ENCODE measurements at places on chromosomes 7 and 10. TPM values are rescaled to one million over a fixed set of nuclear protein-coding genes. Genes with fewer than 3 reads are reported as not detected.

KAZALD1 gene
- total RNA-seq: 34.1 TPM

GRCh38 chr10:132939957-132940790 lies 2.2 kb downstream of the CFAP46 start:
- H3K27me3 ChIP-seq: no peaks in the 10 kb centered on the region
- no peaks in the 10 kb centered on the region for H3K4me1 ChIP-seq
- no peak for DNase-seq
- H3K27ac ChIP-seq: no peak overlapping the region
- no peak overlapping the region for H3K4me3 ChIP-seq
- H3K36me3 ChIP-seq: no peaks in the 10 kb centered on the region

DNA sequence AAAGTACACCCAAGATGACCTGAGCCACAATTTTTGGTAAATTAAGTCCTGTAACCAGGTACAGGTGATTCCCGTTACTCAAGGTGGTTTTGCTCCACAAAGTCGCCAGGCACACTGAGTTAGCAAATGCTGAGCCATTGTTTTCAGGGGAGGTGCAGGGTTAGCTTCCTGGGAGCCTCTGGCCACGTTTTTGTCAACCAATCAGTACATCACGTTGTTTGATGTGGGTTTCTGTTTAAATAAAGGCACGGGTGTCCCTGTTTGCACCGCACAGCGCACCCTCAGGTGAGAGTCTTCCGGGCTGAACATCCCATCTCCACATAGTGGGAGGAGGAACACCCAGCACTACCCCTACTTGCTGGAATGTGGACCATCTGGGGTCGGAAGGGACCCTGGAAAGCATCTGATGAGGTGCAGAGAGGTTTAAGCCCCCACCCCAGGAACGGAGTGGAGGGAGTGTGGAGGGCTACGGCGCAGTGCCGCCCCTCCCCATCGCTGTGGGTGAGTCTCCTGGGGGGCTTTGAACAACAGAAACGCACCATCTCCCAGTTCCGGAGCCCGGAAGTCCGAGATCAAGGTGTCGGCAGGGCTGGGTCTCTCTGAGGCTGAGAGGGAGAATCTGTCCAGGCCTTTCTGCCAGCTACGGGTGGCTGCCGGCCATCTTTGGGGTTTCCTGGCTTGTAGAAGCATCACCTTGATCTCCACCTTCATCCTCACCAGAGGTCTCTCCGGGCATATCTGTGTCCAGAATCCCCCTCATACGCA lies 42.5 kb downstream of the PRKAG2 start:
- no peaks in the 10 kb centered on the region for H3K27me3 ChIP-seq
- no peaks in the 10 kb centered on the region for H3K4me1 ChIP-seq
- no peaks in the 10 kb centered on the region for H3K36me3 ChIP-seq
- H3K27ac ChIP-seq: no peak overlapping the region

ADAMTS14 gene
- not detected for total RNA-seq

GRCh38 chr7:22601003-22601402 lies 101.0 kb upstream of the STEAP1B start:
- peaks cover 6% of the 10 kb centered on the region for H3K4me1 ChIP-seq
- no peaks in the 10 kb centered on the region for H3K36me3 ChIP-seq
- no peak overlapping the region for H3K27ac ChIP-seq
- H3K27me3 ChIP-seq: no peaks in the 10 kb centered on the region
- no peak overlapping the region for H3K4me3 ChIP-seq

- H3K27ac ChIP-seq: no peak overlapping the region
- DNase-seq: no peak
- no peak overlapping the region for H3K4me3 ChIP-seq
- no peaks in the 10 kb centered on the region for H3K27me3 ChIP-seq
- no peaks in the 10 kb centered on the region for H3K4me1 ChIP-seq
Observed at GRCh38 chr7:69115788-69116187, 482.5 kb upstream of the AUTS2 start.

DNA sequence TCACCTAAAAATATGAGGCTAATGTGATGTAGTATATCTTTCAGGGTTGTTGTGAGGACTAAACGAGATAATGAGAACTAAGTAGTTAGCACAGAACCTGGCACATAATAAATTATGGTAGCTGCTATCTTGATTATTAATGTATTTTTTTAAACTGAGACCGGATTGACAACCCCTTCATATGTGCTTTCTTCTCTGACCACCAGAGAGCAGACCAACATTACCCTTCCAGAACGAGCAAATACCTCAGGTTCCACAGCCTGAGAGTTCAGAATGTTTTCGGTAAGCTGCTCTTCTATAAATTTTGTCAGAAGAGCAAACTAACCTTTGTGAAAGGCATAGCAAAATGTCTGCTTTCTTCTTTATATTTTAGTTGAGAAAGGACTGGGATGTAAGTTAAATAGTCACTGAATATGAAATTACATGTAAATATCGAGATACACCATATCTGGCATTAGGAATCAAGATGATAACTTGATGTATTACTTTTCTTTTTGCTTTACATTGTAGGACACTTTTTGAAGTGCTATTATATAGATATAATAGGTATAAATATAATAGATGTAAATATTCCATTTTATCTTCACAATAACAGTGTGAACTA lies 13.6 kb upstream of the BPGM start:
- DNase-seq: no peak
- no peak overlapping the region for H3K4me3 ChIP-seq
- H3K27ac ChIP-seq: no peak overlapping the region
- H3K4me1 ChIP-seq: no peaks in the 10 kb centered on the region
- H3K36me3 ChIP-seq: no peaks in the 10 kb centered on the region
- H3K27me3 ChIP-seq: no peaks in the 10 kb centered on the region

DNA sequence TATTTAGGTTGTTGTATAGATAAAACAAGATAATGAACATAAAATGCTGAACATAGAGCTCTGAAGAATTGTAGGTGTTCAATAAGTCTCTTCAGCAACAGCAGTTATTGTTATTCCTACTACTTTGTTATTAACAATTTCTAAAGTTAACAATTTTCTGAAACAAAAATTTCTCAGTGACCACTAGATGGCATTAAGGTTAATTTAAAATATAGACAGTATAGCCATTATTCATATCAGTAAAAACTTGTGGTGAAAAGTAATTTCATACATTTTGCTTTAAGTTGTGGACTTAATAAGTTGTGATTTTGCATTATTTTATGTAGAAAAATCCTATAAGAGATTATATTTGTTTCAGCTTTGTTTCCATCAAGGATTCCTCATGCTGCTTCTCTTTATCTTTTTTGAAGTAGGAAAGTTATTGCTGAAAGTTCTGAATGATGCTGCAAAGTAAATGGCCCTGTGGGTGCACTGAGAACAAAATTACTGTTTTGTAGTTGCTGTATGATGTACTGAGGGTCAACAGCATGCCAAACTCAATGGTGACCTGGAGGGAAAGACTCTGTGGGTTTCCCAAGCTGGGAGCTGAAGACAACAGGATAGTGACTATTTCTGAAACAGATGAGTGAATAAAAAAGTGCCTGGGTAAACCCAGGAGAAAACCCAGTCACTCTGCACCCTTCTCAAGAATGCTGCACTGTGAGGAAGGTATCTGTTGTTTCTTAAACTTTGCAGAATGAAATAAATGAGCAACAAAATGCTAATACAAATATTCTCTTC lies 253.6 kb downstream of the KIF20B start:
- peaks cover 4% of the 10 kb centered on the region for H3K4me1 ChIP-seq
- no peak overlapping the region for H3K27ac ChIP-seq
- no peak overlapping the region for H3K4me3 ChIP-seq
- no peaks in the 10 kb centered on the region for H3K27me3 ChIP-seq
- DNase-seq: no peak
- no peaks in the 10 kb centered on the region for H3K36me3 ChIP-seq

CDNF gene
- 2.5 TPM for total RNA-seq

OPN1SW gene
- total RNA-seq: not detected

DNA sequence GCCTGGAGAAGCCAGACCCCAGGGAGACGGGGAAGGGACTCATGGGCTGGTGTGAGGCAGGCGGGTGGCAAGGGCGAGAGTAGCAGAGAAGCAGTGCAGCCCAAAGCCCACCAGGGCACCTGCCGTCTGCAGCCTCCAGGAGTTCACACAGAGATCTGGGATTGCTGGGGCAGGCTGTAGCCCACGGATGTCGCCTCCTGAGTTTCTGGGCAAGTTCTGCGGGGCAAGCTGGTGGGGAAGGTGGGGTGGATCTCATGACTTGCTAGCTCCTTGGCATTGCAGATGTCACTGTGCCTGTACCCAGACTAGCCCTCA lies 6.0 kb downstream of the ADCK2 start:
- no peak overlapping the region for H3K4me3 ChIP-seq
- peaks cover 7% of the 10 kb centered on the region for H3K36me3 ChIP-seq
- H3K27me3 ChIP-seq: no peaks in the 10 kb centered on the region
- H3K4me1 ChIP-seq: peaks cover 21% of the 10 kb centered on the region
- no peak overlapping the region for H3K27ac ChIP-seq
- no peak for DNase-seq

DNA sequence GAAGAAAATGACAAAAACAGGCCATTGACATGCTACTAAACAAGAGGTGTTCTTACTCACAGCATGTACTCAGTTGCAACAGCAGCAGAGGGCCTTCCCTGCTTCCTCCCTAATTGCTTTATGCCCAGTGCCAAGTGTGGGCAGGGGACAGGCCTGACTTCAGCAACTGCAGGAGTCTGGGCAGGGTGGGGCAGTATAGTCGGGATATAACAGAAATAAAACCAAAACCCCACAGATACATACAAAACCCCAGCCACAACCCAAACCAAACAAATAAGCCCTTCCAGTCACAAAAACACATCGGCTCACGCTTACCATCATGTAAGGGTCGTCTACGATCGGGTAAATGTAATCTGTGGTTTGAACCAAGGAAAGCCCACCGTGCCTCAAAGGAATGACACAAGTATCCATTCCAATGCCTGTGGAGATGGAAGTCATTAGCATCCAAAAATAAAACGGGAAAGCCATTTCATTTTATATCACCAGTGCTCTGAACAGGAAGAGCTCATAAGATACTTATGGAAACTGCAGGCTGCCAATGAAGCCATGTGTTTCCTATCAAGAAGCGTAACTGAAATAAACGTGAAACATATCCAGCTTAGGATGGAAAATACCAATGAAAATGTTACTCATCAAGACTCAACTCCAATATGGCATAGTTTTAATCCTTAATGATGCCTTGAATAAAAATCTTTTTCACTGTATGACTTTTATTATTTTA lies 9.5 kb downstream of the SEPHS1 start:
- H3K36me3 ChIP-seq: peaks cover 10% of the 10 kb centered on the region
- no peak overlapping the region for H3K4me3 ChIP-seq
- H3K4me1 ChIP-seq: no peaks in the 10 kb centered on the region
- no peak overlapping the region for H3K27ac ChIP-seq
- H3K27me3 ChIP-seq: no peaks in the 10 kb centered on the region

DNA sequence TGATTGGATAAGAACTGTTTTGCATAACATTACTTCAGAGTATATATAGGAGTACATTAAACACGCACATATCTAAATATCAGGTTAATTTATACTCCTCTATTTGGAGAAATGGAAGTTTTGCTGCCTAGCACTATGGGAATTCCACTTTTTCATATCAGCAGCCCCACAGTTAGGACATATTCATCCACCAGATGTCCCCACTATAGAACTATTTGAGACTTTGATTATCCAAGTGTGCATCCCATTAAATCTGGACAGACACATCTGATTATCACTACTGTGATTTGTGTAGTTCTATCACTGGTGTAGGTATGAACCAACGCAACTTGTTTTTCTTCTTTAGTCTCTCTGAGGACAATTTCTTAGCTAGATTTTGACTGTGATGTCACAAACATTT lies 345.7 kb downstream of the THSD7A start:
- DNase-seq: no peak
- no peaks in the 10 kb centered on the region for H3K36me3 ChIP-seq
- no peaks in the 10 kb centered on the region for H3K27me3 ChIP-seq
- no peak overlapping the region for H3K4me3 ChIP-seq
- no peaks in the 10 kb centered on the region for H3K4me1 ChIP-seq
- no peak overlapping the region for H3K27ac ChIP-seq

DNA sequence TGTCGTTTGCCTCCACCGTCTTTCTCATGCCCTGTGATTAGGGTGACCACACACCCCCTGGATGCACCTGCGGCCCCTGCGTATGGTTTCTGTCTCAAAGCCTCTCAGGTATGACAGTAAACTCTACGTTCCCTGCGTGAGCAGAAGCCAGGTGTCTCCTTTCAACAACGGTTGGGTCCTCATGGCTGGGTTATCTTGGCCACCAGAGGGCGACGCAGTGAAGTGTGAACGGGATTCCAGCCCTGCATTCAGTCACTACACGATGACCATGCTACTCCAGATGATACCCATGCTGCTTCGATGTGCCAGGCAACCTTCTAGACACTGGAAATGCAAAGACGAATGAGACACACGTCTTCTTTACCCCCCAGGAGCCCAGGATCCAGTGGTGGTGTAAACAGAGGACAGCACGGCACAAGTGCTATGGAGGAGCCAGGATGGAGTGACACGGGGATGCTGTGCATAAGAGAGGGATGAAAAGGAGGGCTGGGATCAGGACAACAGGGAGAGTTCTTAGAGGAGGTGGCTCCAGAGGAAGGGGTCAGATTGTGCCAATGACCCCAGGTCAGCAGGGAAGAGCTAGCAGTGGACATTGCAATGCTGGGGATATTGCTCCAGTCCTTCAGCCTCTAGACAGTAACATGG lies 228.1 kb upstream of the PFKP start:
- H3K4me1 ChIP-seq: no peaks in the 10 kb centered on the region
- no peak overlapping the region for H3K27ac ChIP-seq
- no peaks in the 10 kb centered on the region for H3K36me3 ChIP-seq

- no peaks in the 10 kb centered on the region for H3K36me3 ChIP-seq
- H3K27ac ChIP-seq: no peak overlapping the region
- H3K4me3 ChIP-seq: no peak overlapping the region
- DNase-seq: no peak
Observed at GRCh38 chr10:31219306-31219705, 99.7 kb upstream of the ZEB1 start.

- H3K27ac ChIP-seq: no peak overlapping the region
- no peak overlapping the region for H3K4me3 ChIP-seq
- no peaks in the 10 kb centered on the region for H3K36me3 ChIP-seq
- H3K27me3 ChIP-seq: no peaks in the 10 kb centered on the region
- H3K4me1 ChIP-seq: no peaks in the 10 kb centered on the region
Observed at GRCh38 chr10:61354401-61354975, 98.7 kb downstream of the TMEM26 start.

FAM24B gene
- total RNA-seq: 4.8 TPM

FBXL13 gene
- 0.95 TPM for total RNA-seq

DNA sequence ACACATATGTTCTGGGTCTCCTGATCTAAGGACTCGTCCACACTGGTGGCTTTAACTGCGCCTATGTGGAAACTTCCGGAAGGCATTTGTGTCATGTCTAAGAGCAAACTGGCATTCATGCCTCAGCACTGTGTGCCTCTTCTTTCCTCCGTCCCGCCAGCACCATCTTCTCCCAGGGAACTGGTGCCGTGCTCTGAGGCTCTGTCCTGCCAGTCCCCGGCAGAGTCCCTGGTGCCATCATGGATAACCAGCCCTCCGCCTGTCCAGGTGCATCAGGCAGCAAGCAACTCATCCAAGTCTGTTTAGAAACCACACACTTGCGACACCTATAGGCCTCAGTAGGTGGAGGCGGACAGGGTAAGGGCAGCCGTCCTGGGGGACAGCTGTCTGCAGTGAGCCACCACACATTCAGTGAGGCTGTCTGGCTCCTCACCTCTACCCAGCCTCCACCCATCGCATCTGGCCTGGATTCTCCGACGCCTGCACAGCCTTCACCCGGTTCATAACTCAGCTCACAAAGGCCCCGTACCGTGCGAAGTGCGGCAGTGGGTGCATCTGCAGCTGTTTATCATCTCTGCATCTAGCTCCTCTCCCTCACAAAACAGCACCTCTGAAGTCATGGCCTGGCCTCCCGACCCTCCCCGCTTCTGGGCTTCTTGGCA lies 162.7 kb downstream of the DIP2C start:
- no peak overlapping the region for H3K4me3 ChIP-seq
- H3K27me3 ChIP-seq: no peaks in the 10 kb centered on the region
- no peaks in the 10 kb centered on the region for H3K36me3 ChIP-seq
- no peak for DNase-seq

ITPRID1 gene
- not detected for total RNA-seq

ERVW-1 gene
- total RNA-seq: not detected

ASIC3 gene
- 2.8 TPM for total RNA-seq

ITIH5 gene
- 15.9 TPM for total RNA-seq

LRRD1 gene
- total RNA-seq: 0.81 TPM
